CD14-positive monocyte (primary cell): ENCODE measurements at places on chromosomes 6 and 20. TPM values are rescaled to one million over a fixed set of nuclear protein-coding genes. Genes with fewer than 3 reads are reported as not detected.

The PRRT1 gene
- polyA plus RNA-seq: not detected

The SDHAF4 gene
- polyA plus RNA-seq: 1.5 and 2.4 TPM in 2 replicates

The BANF2 gene
- not detected for polyA plus RNA-seq

The PTPRT gene
- polyA plus RNA-seq: not detected

The TRAPPC3L gene
- not detected in 2 replicates for polyA plus RNA-seq

The LY6G5C gene
- polyA plus RNA-seq: 3.8 and 7.3 TPM in 2 replicates

The AIF1 gene
- polyA plus RNA-seq: 530 and 952 TPM in 2 replicates

The OPN5 gene
- not detected in 2 replicates for polyA plus RNA-seq

The PTGIS gene
- not detected in 2 replicates for polyA plus RNA-seq

The MUC22 gene
- not detected in 2 replicates for polyA plus RNA-seq

GRCh38 chr20:2663887-2664719 is at the start of gene IDH3B:
Gene IDH3B, minus strand, starts transcription at chr20:2664216. Its CDS starts 28 bp downstream, at chr20:2664188.
- peak; percentile 97 for DNase-seq

GRCh38 chr6:46904117-46904516 is 17.6 kb downstream of the ADGRF5 start:
- DNase-seq: no peak

DNA sequence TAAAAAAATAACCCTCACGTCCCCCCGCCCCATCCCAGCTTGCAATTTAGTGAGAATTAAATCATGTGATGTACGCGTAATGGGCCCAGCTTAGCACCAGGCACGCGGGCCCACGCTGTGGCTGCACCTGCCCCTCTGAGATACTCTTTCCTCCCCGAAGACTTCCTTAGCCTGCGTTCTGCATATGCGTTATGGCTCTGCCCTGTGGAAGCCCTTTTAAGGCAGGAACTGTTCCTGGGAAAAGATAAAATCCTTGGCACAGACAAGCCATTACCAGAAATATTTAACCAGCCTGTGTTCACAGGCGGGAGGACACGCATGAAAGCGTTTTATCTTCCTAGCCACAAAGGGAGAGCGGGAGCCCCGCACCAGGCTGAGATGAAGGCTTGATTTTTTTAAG is 311.0 kb downstream of the LRFN2 start:
- DNase-seq: no peak

DNA sequence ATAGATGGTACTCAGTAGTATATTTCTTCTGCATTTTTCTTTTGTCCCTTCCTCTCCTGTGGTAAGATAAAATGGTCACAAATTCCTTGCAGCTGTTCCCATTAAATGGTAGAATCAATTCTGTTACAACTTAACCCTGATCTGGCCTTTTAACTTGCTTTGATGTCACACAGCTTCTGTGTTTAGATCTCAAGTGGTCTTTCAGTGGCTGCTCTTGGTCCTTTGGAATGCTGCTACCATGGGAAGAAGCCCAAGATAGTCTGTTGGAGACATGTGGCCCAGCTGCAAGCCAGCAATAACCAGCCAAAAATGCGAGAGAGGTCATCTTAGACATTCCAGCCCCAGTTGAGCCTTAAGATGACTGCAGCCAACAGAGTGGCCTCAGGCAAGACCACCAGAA is 429.7 kb downstream of the KIF16B start:
- no peak for DNase-seq

DNA sequence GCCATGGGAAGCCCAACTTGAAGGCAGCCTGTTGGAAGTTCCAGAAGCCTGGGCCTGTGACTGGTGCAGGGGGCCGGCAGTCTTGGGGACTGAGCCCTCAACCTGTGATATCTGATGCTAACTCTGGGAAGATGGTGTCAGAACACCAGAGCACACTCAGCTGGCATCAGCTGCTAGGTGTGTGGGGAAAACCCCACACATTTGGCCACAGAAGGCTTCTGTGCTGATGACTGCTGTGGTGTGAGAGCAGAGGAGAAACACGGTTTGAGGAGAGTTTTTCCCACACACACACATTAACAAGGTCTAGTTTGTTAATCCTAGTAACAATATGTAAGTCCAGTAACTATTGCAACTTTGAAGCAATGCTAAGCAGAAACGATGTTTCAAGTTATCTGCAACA is 78.0 kb downstream of the PSMB1 start:
- DNase-seq: no peak

DNA sequence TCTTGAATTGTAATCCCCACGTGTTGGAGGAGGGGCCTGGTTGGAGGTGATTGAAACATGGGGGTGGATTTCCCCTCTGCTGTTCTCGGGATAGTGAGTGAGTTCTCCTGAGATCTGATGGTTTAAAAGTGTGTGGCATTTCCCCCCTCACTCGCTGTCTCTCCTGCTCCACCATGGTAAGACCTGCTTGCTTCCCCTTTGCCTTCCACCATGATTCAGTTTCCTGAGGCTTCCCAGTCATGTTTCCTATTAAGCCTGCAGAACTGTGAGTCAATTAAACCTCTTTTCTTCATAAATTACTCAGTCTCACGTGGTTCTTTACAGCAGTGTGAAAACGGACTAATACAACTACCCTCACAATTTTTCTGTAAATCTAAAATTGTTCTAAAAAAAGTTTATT is 26.8 kb upstream of the FAM184A start:
- DNase-seq: no peak

GRCh38 chr6:49305010-49305409 is 158.0 kb downstream of the MMUT start:
- no peak for DNase-seq

DNA sequence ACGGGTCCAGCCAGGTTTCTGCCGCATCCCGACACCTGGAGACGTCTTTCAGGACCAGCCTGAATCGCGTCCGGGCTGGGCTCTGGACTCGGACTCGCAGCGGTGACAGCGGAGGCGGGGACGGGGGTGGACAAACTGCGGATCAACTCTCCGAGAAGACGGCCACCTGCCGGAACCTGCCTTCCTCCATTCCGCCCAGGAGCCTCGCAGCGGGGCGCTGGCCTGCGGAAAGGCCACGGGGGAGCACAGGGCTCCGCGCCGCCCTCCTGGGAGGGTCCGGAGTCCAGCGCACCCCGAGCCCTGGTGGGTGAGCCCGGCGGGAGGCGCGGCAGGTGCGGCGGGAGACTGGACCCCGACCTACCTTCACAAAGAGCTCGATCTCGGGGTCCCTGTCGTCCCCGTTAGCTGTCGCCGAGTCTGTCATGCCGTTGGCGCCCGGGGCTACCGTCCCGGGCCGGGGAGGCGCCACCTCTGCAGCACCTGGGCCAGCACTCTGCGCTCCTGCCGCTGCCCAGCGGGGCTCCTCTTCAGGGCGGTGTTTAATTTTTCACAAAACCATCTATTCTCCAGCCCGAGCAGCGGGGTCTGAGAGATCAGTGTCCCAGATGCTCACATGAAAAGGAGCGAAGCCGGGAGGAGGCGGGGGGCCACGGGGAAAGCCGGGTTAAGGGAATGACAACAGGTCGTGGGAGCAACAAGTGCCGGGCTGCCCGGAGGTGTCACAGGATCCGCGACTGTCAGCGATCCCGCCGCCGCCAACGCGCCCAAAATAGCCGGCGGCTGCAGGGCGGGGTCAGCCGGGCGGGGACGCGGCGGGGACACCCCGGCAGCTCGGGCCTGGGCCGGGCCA is at the start of gene CLIC5:
CLIC5 (minus strand) TSS at position 742 of the 850 bp plus-strand sequence; CDS start at position 424, 318 bp downstream.
- no peak for DNase-seq

DNA sequence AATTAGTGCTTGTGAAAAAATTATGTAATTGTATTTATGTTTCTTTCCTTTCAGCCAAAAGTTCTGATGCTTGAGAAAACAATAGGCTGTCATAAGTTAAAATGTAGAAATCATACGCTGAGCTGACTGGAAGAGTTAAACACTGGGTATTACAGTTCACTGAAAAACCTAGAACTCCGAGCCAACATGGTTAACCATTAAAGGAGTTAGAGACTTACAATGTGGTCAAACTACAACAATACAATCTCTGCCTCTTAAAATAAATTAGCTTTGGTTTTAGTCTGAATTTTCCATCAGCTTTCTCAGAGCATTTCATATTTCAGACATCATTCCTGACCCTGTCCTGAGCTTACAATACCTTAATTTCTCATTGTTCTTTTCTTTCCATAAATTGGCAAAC is 91.0 kb downstream of the COL12A1 start:
- DNase-seq: no peak

DNA sequence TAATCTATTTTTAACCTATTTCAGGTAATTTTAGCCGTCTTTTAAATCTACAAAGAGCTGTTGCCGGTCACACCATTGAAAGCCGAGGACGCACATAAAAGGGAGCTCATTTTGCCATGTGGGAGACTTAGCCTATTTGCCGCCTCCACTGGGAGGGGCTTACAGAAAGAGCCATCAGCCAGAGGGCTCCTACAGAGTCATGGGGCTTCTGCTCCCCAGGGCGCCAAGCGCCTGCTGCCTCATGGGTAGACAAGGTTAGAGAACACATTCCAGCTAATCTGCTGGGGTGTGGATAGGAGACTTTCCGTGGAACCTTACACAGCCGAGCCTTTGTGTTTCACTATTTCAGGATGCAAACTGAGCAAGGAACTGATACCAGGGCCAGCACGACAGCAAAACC is 12.6 kb downstream of the PCMTD2 start:
- no peak for DNase-seq

DNA sequence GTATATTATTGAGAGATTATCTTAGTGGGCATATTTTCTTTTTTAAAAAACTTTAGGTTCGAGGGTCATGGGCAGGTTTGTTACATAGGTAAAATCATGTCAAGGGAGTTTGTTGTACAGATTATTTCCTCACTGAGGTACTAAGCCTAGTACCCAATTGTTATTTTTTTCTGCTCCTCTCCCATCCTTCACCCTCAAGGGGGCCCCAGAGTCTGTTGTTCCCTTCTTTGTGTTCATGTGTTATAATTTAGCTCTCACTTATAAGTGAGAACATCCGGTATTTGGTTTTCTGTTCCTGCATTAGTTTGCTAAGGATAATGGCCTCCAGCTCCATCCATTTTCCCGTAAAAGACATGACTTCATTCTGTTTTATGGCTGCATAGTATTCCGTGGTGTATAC is 247.9 kb upstream of the RAB32 start:
- DNase-seq: no peak
